Activated CD4-positive, alpha-beta T cell treated with anti-CD3 and anti-CD28 coated beads, Interleukin-2, amount 50 U/mL, for 1 hour (primary cell): ENCODE measurements at places on chromosomes 13 and 19.

GRCh38 chr13:45055902-45056648 is 64.2 kb upstream of the GTF2F2 start:
- no peak for DNase-seq

DNA sequence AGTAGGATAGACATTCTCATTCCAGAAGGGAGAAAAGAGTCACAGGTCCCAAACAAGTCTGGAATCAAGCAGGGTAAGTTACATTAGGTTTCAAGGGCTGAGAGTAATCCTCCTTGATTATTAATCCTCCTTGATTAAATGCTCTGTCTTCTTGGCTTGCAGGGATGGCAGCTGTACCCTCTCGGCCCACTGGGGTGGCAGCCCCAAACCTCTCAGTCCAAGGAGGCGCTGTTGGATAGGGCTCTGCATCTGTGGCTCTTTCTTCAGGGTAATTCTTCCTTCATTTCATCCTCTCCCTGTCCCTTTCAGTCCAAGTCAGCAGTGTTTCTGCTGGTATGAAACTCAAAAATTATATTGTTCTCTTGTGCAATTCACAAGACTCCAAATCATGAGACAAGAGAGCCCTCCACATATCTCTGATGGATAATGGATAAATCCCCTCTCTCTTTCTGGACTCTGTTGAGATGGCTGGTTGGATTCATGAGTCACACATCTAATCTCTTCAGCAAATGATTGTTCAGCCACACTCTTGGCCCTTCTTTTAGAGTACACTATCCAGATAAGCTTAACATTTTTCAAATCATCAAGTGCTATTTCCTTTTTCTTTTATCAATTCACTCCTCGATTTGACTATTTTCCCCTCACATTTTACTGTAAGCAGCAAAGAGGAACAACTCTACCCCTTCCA is 323.7 kb upstream of the HTR2A start:
- no peak for DNase-seq

- no peak for DNase-seq
These were observed 100.8 kb downstream of the TUBGCP3 start for GRCh38 chr13:112487127-112487517.

- no peak for DNase-seq
These were observed 2.7 kb downstream of the CALM3 start for GRCh38 chr19:46603752-46604231.

- no peak for DNase-seq
These were observed 91.1 kb downstream of the SPACA7 start for GRCh38 chr13:112467236-112467635.

DNA sequence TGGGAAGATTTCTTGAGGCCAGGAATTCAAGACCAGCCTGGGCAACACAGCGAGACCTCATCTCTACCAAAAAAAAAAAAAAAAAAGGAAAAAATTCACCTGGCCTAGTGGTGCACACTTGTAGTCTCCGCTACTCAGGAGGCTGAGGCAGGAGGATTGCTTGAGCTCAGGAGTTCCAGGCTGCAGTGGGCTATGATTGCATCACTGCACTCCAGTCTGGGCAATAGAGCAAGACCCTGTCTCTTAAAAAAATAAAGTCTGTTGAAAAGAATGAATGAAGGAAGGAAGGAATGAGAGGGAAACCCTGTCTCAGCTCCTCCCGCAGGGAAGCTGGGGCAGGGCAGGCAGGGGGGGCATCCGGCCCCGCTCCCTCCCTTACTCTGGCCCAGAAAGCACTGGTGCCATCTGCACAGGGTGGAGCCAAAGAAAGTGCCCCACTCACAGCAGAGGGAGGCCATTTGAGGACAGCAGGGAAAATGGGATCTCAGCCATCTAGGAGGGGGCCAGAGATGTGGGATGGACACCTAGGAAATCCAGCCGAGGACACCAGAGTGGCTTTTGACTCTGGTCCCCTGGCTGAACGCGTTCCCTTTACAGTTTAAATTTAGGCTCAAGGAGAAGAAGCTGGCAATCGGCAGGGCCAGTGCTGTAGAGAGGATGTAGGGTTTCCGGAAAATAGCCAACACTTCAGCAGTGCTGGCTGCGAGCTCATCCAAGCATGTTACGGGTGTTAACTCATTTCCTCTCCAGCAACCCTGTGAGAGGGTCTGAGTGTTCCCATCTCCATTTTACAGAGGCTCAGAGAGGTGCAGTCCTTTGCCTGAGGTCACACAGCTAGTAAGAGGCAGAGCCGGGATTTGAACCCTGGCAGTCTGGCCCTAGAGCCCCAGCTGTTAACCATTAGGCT is 3.6 kb upstream of the HPN start:
- DNase-seq, result no peak

GRCh38 chr13:92963029-92963428 is 263.6 kb upstream of the GPC6 start:
- DNase-seq, result no peak

GRCh38 chr13:49062297-49062896 is 86.7 kb downstream of the FNDC3A start:
- no peak for DNase-seq

DNA sequence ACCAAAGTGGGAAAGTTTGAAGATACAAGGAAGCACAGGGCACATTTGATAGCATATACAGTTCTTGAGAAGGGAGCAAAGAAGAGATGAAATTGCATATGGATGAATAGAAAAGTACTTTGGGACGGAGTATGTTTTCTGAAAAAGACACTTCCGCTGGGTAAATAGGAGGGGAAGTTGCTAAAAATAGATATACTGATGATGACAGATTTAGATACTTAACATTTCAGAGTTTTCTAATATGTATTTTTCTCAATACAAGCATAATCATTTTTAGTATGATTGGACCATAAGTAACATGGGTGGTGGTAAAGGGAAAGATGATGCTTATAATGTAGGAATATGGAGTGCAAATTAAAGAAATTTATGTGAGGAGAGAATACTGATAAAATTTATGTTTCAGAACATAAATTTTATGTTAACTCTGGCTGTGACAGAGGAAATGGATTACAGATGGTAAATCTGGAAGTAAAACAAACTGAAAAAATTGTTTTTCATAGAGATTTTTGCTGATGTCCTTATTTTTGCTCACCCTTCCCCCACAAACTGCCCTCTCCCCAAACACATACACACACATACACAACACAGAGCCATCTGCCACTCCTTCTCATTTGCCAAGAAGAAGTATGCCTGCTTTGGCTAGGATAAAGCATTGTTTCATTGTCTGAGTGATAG is 583.9 kb upstream of the MIR17HG start:
- DNase-seq, result no peak

- no peak for DNase-seq
These were observed 27.8 kb upstream of the ATP12A start for GRCh38 chr13:24652359-24652758.

GRCh38 chr19:13790354-13790753 is 4.9 kb upstream of the ZSWIM4 start:
- no peak for DNase-seq

DNA sequence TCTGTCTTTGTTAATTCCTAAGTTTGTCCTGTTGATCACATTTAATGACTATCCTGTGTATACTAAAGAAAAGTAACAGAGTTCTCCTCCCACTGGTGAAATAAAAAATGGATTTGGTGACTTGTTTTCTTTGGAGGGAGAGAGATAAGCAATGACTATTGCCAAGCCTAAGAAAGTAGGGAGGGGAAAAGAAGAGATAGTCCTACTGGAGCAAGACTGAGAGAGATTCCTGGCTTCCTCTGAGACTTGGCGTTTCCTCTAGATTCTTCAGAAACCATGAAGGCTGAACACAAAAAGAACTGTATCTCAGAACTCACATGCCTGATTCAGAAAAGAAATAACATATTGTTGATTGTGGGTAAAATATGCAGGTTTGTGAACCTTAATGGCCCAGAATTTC is 406.5 kb downstream of the FOXO1 start:
- DNase-seq, result no peak

- DNase-seq, result no peak
These were observed 16.2 kb downstream of the EGLN2 start for GRCh38 chr19:40815223-40815622.

DNA sequence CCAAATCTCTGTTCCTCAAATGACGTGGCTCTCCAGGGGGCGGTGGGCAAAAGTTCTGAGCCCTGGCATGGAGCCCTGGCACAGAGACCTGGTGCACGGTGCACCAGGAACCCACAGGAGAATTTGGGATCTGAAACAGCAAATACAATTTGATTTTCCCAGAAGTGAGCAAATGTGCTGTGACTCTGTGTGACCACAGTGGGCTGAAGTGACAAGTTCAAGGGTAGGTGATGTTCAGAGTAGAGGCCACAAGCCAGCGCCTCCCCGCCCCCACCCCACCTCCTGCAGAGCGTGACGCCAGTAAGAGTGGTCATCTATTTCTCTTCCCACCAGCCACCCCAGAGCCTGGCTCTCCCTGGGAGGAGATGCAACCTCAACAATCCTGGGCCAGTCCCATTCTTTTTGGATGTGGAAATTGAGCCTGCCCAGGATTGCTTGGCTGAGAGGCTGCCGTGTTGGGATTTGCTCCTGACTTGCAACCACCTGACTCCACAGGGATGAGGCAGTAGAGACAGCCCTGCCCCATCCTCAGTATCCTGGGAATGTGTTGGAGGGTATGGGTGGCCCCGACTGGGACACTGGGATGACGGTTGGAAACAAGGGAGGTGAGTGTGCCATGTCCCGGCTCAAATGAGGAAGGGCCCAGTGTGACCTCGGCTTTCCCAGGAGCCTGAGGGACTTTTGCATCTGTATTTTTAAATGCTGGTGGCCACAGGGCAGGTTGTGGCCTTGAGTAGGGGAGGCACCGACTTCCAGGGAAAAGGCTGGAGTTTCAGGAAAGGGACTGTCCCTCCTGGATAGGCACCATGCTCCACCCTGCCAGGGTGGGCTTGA is 11.1 kb upstream of the BCL3 start:
- DNase-seq, result no peak

DNA sequence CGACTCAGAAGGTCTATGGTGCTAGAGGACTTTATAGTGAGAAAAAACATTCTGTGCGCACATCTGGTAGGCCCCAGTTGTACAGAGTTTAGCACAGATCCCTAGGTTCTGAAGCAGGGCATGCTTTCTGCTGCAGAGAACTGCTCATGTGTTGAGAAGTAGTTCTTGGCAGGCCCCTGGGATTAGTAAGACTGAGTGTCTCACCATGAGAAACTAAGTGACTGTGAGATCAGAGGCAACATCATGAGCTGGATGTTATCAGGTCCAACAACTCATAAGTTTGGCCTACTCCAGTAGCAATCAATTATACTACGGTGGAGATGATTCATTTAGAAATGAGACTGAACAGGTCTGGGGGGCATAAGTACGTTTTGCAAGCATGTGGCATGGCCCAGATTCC is 507.4 kb upstream of the KLF12 start:
- no peak for DNase-seq

DNA sequence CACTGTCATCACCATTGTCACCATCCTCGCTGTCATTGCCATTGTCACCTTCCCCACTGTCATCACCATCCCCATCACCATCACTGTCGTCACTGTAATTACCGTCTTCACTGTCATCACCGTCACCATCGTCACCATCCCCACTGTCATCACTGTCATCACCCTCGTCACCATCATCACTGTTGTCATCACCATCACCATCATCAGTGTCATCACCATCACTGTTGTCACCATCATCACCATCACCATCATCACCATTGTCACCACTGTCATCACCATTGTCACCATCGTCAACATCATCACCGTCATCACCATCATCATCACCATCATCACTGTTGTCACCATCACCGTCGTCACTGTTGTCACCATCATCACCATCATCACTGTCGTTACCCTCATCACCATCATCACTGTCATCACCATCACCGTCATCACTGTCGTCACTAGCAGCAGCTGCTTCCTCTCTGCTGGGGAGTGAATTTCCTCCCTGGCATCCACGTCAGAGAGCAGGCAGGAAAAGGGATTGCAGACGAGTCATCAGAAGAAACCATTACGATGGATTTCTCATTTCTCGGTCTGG is 27.3 kb downstream of the TMEM255B start:
- DNase-seq, result no peak

- no peak for DNase-seq
These were observed 102.8 kb downstream of the KATNAL1 start for GRCh38 chr13:30204564-30204963.

DNA sequence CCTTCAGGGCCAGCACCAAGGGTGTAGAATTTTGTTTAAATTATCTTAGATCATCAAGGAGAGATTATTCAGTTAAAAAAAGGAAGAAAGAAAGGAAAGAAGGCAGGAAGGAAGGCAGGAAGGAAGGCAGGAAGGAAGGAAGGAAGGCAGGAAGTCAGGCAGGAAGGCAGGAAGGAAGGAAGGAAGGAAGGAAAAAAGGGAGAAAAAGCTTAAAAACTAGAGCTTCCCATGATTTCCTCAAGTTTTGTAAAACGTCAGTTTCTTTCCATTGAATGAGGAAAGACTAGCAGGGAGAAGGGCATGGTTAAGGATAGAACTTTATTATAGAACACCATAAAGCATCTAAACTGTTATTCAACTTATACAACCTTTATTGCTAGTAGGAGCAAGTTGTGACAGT is 2672.0 kb upstream of the PCDH20 start:
- DNase-seq, result no peak

DNA sequence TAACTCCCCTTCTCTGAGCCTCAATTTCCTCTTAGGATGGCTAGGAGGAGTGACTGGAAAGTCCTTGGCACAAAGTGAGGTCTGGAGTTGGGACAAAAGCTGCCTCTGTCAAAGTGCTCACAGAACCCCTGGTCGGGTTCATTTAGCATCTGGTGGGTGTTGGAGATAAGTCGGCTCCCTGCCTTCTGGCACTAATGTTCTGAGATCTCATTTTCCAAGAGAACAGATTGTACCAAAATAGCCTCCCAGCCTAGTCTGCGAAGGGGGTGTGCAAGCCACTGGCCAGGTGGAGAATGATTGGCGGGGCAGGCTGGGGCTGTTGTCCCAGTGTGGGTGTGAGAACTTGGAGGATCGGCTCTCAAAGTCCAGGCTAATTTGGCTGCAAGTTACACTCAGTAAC is 20.7 kb upstream of the NWD1 start:
- DNase-seq, result no peak

DNA sequence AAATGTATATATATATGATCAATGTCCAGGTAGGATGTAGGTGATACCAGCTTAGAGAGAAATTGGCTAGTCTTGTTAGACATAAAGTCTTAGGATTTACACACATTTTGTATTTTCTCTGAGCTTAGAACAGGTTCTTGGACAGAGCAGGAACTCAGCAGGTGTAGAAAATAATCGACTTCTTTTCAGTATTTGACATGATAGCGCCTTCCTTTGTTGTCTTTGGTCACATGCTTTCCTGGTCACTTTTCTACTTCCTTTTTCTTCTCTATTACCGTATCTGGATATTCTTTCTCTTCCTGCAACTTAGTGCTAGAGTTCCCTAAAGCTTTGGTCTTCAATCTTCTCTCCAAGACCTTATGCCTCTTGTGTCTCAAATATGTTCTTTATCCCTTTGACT is 107.4 kb downstream of the LRCH1 start:
- no peak for DNase-seq
